Gastrocnemius medialis (tissue), 4 donors: ENCODE measurements at places on chromosomes 7 and 10. TPM values are rescaled to one million over a fixed set of nuclear protein-coding genes. Genes with fewer than 3 reads are reported as not detected.

DNA sequence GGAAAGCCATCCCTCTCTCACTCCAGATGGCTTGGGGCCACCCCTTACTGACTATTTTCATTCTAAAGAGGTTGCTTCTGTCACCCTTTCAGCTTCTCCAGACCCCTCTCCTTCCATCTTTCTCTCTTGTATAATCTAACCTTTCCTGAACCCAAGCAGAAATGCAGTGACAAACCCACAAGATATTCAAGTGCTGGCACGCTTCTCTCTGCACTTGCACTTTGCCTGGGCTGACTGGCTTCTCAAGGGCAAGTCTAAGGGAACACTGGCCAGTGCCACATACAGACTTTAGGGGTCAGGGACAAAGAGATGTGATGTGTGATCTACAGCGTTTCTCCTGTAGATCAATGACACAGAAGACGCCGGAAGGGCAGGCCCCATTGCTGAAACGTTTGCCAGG, 150.4 kb upstream of the LANCL2 start:
- no peaks in the 10 kb centered on the region for H3K27me3 ChIP-seq
- H3K4me1 ChIP-seq = no peaks in the 10 kb centered on the region
- H3K4me3 ChIP-seq = no peak overlapping the region
- no peak for DNase-seq
- H3K27ac ChIP-seq = no peak overlapping the region

DNA sequence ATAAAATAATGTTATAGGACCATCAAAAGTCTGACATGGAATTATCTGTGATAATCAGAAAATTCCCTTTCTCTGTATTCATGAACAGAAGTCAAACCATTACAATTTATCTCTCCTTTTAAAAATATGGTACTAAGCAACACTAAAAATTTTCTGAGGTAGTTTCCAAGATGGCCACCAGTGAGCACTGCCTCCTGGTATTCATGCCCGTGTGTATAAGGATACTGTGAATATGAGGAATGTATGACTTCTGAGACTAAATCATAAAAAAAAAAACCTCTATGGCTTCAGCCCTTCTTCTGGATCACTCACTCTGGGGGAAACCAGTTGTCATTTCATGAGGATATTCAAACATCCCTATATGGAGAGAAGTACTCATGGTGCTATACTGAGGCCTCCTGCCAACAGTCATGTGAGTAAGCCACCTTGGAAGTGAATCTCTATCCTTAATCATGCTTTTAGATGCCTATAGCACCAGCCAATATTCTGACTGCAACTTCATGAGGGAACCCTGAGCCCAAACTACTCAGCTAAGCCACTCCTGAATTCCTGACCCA, 41.1 kb downstream of the SIRT1 start:
- no peak overlapping the region for H3K4me3 ChIP-seq
- no peaks in the 10 kb centered on the region for H3K36me3 ChIP-seq
- H3K27me3 ChIP-seq = no peaks in the 10 kb centered on the region
- DNase-seq = no peak
- no peak overlapping the region for H3K27ac ChIP-seq

GRCh38 chr10:22086730-22087401, 83.3 kb upstream of the DNAJC1 start:
- peak overlapping the region; percentile 12 for H3K4me3 ChIP-seq
- peak; percentile 85 for DNase-seq
- peaks cover 13% of the 10 kb centered on the region for H3K4me1 ChIP-seq
- no peaks in the 10 kb centered on the region for H3K36me3 ChIP-seq
- H3K27me3 ChIP-seq = no peaks in the 10 kb centered on the region
- peak overlapping the region; percentile 62 for H3K27ac ChIP-seq

GRCh38 chr10:128027822-128028507, 98.3 kb downstream of the MKI67 start:
- no peaks in the 10 kb centered on the region for H3K36me3 ChIP-seq
- DNase-seq = no peak
- H3K27ac ChIP-seq = no peak overlapping the region
- H3K27me3 ChIP-seq = no peaks in the 10 kb centered on the region
- H3K4me3 ChIP-seq = no peak overlapping the region

GRCh38 chr10:86500846-86501245, 20.7 kb downstream of the WAPL start:
- H3K4me3 ChIP-seq = no peak overlapping the region
- no peaks in the 10 kb centered on the region for H3K36me3 ChIP-seq
- H3K4me1 ChIP-seq = peaks cover 32% of the 10 kb centered on the region
- no peaks in the 10 kb centered on the region for H3K27me3 ChIP-seq
- peak overlapping the region; percentile 12 for H3K27ac ChIP-seq

DNA sequence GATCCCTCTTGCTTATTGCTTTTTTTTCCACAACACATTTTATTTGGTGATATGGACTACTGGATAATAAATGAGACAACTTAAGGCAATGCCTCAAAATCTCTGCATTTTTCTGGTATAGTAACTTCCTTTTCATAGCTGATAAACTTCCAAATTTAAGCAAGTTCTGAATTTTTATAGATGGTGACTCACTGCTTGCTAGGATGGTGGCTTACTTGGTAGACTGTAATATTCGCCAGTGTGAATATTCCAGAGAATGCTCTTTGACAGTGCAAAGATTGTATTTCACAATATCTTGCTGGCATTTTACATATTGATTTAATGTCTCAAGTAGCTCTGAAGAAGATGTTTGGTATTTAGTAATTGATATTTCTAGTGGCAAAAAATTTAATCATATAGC, 472.4 kb downstream of the TFEC start:
- DNase-seq = no peak
- no peaks in the 10 kb centered on the region for H3K4me1 ChIP-seq
- no peaks in the 10 kb centered on the region for H3K36me3 ChIP-seq
- H3K27ac ChIP-seq = no peak overlapping the region
- H3K4me3 ChIP-seq = no peak overlapping the region

DNA sequence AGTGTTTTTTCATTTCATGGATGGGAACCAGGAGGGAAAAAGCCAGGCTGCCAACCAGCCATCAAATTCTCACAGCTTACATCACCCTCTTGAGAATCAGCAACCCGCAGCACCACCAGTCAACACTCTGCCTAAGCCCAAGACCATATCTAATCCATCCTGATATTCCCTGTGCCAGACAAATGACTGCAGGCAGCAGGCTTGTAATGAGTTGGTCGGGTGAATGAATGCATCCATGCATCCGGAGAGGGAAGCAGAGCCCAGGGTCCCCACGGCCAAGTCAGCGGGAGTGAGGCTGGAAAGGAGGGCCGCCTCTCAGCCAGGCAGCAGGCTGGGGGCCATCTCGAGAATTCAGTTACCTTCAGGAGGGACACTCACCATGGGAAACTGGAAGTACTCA, 46.9 kb downstream of the SLIT1 start:
- no peaks in the 10 kb centered on the region for H3K4me1 ChIP-seq
- H3K27me3 ChIP-seq = no peaks in the 10 kb centered on the region
- DNase-seq = no peak
- H3K27ac ChIP-seq = no peak overlapping the region
- no peak overlapping the region for H3K4me3 ChIP-seq
- H3K36me3 ChIP-seq = no peaks in the 10 kb centered on the region

GRCh38 chr10:110141871-110142635, 65.4 kb upstream of the MXI1 start:
- H3K27ac ChIP-seq = no peak overlapping the region
- DNase-seq = no peak

GRCh38 chr10:14678637-14679036, 96.1 kb downstream of the FAM107B start:
- no peak overlapping the region for H3K27ac ChIP-seq
- no peak overlapping the region for H3K4me3 ChIP-seq
- no peaks in the 10 kb centered on the region for H3K36me3 ChIP-seq
- DNase-seq = no peak

DNA sequence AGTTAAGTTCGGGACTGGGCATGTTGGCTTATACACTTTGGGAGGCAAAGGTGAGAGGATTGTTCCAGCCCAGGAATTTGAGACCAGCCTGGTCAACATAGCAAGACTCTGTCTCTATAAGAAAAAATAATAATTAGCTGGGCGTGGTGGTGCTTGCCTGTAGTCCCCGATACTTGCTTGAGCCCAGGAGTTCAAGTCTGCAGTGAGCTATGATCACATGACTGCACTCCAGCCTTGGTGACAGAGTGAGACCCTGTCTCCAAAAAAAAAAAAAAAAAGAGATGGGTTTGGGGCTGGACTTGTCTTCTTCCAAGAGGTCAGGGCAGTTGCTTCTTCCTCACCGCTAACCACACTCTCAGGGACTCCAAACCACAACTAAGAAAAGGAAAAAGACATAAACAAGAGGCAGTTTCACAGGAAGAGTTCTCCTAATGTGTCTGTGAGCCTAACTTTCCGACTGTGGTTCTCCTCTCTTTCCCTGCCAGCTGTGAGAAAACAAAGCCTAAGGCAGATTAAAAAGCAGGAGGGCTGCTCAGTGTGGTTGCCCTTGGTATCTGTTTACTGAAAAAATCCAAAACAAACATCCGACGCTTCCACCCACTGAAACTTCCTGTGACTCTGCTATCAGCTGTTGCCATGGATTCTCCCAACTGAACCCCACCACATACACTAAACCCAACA, 2.4 kb upstream of the SERPINE1 start:
- H3K4me1 ChIP-seq = peaks cover 22% of the 10 kb centered on the region
- DNase-seq = no peak
- H3K36me3 ChIP-seq = no peaks in the 10 kb centered on the region

- H3K27ac ChIP-seq = no peak overlapping the region
- H3K4me1 ChIP-seq = peaks cover 14% of the 10 kb centered on the region
- H3K27me3 ChIP-seq = no peaks in the 10 kb centered on the region
- H3K4me3 ChIP-seq = no peak overlapping the region
- DNase-seq = no peak
These were observed 300.5 kb downstream of the KLF6 start for GRCh38 chr10:3484306-3485056.

GRCh38 chr7:126436213-126436868, 816.4 kb downstream of the GRM8 start:
- no peaks in the 10 kb centered on the region for H3K27me3 ChIP-seq
- DNase-seq = no peak
- H3K27ac ChIP-seq = no peak overlapping the region
- no peaks in the 10 kb centered on the region for H3K36me3 ChIP-seq

DNA sequence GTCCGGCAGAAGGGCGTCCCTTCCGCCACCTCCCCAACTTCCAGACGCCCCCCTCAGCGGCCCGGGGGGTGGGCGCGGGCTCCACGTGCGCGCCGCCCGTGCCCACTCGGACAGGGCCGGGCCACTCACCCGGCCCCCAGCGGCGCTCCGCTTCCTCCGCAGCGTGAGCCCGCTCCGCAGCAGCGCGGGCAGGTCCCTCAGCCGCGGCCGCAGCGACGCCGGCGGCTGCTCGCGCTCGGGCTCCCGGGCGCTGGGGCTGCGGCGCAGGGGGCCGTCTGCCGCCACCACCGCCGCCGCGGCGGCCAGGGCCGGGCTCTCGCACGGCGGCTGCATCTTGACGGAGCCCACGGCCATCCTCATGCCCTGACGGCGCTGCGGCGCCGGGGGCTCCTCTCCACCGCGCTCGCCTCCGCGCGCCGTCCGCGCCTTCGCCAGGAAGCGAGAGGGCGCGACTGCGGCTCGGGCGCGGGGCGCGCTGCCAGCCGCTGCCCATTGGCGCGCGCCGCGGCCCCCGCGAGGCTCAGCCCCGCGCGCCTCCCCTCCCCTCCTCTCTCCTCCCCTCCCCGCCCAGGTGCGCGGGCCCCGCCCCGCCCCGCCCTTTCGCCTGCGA, at the start of gene RAPGEF5:
TSS of gene RAPGEF5 (minus strand) at position 454 of the 610 bp plus-strand sequence. CDS start at position 360, 94 bp downstream.
- H3K27ac ChIP-seq = no peak within 1 kb of the TSS
- no peaks in the 10 kb centered on the region for H3K27me3 ChIP-seq
- peak within 1 kb of the TSS; percentile 47 for H3K4me3 ChIP-seq
- DNase-seq = no peak
- H3K4me1 ChIP-seq = peaks cover 3% of the 10 kb centered on the region

GRCh38 chr7:4738711-4739527, 36.5 kb upstream of the AP5Z1 start:
- H3K27ac ChIP-seq = peak overlapping the region; percentile 91
- peak; percentile 57 for DNase-seq
- peak overlapping the region; percentile 49 for H3K4me3 ChIP-seq

DNA sequence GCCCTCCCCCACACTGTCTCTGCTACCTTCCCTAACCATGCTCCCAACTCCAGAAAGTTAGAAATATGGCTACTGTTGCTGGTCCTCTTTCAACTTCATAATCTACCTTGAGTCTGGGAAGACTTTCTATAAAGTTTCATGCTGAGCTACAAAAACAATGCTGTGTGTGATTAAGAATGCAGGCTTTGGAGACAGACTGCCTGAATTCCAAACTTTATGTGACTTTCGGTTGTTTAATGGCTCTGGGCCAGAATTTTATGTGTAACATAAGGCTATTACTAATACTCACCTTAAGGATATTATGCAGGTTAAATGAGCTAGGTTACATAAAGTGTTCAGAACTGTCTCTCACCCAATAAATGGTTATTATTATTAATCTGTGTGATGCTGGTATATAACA, 19.1 kb downstream of the BET1 start:
- no peaks in the 10 kb centered on the region for H3K36me3 ChIP-seq
- no peak for DNase-seq
- no peaks in the 10 kb centered on the region for H3K4me1 ChIP-seq
- H3K27me3 ChIP-seq = no peaks in the 10 kb centered on the region

DNA sequence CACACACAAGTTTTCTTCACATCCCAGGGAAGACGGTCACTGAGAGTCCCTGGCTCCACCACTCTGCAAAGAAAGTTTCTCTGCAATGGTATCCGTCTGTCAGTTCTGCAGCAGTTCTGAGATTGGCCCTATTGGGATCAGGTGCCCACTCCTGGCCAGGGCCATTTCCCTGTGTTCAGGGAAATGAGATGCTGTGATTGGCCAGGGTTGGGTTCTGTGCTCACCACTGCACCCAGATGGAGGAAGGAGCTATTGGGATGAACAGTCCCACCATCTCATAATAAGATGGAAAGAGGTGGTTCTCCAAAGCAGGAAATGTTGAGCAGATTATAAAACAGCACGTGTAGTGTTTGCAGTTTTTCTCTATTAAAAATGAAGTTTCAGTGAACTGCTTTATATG, 13.3 kb upstream of the PIP4K2A start:
- no peak overlapping the region for H3K4me3 ChIP-seq
- H3K27me3 ChIP-seq = no peaks in the 10 kb centered on the region
- DNase-seq = no peak

DNA sequence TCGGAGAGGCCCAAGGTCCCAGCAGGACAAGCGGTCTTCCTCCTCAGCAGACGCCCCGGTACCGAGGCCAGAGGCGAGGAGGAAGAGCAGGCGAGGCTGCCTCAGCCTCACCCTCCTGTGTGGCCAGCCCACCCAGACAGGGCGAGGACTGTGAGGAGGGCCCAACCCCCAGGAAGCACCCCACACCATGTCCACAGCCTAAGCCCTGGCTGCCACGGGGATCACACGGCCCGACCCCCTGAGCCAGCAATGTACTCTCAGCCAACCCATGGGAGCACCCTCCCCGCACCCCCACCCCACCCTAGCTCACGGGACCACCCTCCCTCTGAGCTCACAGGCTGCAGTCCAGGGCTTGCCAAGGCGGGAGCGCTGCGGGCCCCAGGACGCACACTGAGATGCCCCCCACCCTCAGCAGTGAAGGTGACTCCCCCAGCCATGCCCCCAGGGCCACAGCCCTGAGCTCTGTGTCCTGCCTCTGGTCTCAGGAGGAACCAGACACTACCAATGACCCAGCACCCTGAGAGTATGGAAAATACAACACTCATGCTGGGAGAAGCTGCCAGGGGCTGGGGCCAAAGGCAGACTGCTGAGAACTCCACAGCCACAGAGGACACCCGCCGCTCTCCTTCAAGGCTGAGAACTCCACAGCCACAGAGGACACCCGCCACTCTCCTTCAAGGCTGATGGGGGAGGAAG, 93.6 kb downstream of the MAD1L1 start:
- no peak overlapping the region for H3K27ac ChIP-seq
- H3K4me1 ChIP-seq = no peaks in the 10 kb centered on the region
- H3K36me3 ChIP-seq = no peaks in the 10 kb centered on the region

The GSAP gene
- total RNA-seq = 1.2 TPM

The PRPS1L1 gene
- not detected for total RNA-seq

The CHAT gene
- total RNA-seq = not detected
